Activated T-helper 17 cell treated with anti-CD3 and anti-CD28 coated beads, Interleukin-2, amount 50 U/mL, for 72 hours (primary cell): ENCODE measurements at places on chromosomes 6 and 20.

DNA sequence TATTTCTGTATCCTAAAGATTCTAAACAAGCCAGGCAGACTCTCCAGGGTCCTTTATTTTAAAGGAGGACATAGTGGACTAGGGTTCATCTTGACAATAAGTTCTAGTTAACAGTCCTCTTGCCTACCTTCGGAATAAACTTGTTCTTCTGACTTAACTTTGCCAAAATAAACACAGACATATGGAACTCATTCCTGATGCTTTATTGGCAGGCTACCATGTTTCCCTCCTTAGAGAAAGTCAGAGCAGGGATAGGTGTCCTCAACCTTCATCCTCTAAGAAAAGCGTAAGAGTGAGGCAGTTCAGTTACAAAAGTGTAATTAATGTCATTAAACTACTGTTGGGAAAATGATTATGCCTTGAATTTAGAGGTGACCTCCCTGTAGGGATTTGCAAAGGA lies 46.9 kb upstream of the NRSN1 start:
- H3K27me3 ChIP-seq: peaks cover 12% of the 10 kb centered on the region
- no peak overlapping the region for H3K27ac ChIP-seq
- H3K4me1 ChIP-seq: no peaks in the 10 kb centered on the region
- H3K36me3 ChIP-seq: no peaks in the 10 kb centered on the region
- no peak overlapping the region for H3K4me3 ChIP-seq

DNA sequence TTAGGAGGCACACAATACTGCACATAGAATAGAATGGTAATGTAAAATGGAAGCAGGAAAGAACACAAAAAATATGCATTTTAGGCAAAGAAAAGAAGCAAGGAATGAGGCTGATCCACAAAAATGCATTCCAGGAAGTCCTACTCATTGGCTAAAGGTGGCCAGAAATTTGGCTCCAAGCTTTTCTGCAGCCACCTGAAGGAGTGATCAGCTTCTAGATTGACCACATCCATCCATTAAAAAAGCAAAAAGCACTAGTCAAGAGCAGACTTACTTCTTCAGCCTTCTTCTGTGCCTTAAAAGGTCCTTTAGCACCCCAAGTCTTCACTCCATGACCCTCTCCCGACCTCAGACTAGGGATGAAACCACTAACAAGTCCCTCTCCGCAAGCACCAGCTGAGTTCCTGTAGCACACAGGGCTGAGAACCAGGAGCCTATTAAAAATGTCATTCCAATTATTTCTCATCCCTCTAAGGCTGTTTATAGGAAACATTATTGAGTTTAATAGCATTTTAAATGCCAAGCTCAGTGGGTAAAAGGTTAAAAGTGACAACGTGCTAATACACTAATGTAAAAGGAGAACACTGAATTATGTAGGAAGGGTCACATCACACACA lies 36.5 kb downstream of the TRAM2 start:
- no peak overlapping the region for H3K27ac ChIP-seq
- no peak overlapping the region for H3K4me3 ChIP-seq
- H3K27me3 ChIP-seq: no peaks in the 10 kb centered on the region
- no peaks in the 10 kb centered on the region for H3K36me3 ChIP-seq
- H3K4me1 ChIP-seq: peaks cover 20% of the 10 kb centered on the region

DNA sequence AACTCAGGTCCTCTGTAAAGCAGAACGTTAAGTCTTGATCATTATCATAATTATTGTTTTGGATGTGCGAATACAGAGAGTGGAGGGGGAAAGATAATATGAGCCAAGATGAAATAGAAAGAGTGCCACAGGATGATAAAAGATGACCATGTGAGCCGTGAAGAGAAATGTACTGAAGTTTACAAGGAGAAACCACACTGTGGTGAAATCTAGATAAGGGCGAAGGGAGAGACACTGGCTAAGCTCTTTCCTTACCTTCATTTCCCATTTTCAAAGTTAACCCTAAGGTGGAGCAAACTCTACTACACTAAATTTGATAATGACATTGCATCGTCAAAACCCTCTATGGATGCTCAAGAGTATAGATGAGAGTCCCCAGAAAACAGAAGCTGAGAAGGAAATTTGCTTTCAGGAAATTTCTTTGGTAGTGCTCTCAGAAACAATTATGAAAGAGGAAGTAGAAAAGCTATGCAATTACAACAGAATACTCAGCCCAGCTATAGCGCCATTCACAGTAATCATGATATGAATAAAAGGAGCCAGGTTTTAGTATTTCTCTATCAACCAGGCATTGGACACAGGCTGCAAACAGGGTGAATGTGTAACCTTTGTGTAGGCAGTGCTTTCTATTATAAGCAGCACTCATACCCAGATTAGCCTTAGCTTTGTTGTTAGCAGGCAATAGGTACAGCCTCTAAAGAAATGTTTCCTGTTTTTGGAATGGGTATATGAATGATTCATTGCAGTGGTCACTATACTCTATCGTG lies 1080.7 kb downstream of the GRIK2 start:
- no peak for ATAC-seq
- H3K4me3 ChIP-seq: no peak overlapping the region
- no peaks in the 10 kb centered on the region for H3K27me3 ChIP-seq
- no peaks in the 10 kb centered on the region for H3K4me1 ChIP-seq
- H3K36me3 ChIP-seq: no peaks in the 10 kb centered on the region

GRCh38 chr6:83369692-83370091 lies 61.2 kb downstream of the ME1 start:
- no peak overlapping the region for H3K4me3 ChIP-seq
- ATAC-seq: no peak
- no peaks in the 10 kb centered on the region for H3K27me3 ChIP-seq
- H3K36me3 ChIP-seq: no peaks in the 10 kb centered on the region

GRCh38 chr20:49612127-49612738 lies 44.3 kb upstream of the PTGIS start:
- peaks cover 13% of the 10 kb centered on the region for H3K4me1 ChIP-seq
- peaks cover 5% of the 10 kb centered on the region for H3K27me3 ChIP-seq
- no peaks in the 10 kb centered on the region for H3K36me3 ChIP-seq
- H3K27ac ChIP-seq: no peak overlapping the region

DNA sequence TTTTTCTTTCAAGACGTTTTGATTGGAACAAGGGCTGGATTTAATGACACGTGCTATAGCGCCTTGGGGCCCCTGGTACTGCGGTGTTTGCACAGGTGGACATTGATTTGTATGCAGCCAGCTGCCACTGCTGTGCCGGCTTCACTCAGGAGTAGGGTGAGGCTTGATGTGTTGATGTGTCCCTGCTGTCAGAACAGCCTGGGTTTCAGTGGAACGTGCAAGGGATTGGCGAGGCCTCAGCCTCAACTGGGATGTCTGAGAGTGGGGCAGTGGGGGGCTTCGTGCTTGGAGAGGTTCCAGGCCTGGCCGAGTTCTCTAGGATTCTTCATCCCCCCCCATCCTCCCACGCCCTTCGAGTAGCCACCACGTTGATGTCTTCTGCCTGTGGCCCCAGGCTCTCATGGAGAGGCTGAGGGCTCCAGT lies 23.0 kb downstream of the PYGB start:
- H3K36me3 ChIP-seq: peaks cover 51% of the 10 kb centered on the region
- no peak for ATAC-seq
- H3K27ac ChIP-seq: no peak overlapping the region
- no peaks in the 10 kb centered on the region for H3K27me3 ChIP-seq
- H3K4me3 ChIP-seq: no peak overlapping the region
- H3K4me1 ChIP-seq: no peaks in the 10 kb centered on the region

DNA sequence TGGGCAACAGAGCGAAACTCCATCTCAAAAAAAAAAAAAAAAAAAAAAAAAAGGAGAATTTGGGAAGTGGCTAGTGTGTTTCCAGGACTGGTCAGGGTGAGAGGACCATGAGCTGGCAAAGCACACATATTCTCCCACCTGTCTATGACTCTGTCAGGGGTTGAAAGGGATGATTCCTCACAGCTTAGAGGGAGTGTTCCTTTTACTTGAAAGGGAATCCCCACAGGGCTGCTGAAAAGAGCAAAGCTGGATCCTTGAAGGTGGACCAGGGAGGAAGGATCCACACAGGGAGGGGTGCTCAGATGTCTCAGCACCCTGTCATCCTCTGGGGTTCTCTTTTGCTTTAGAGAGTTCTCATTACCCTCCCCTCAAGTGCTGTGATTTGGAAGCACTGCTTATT lies 13.2 kb downstream of the MRAP2 start:
- no peaks in the 10 kb centered on the region for H3K4me1 ChIP-seq
- H3K27me3 ChIP-seq: peaks cover 17% of the 10 kb centered on the region
- H3K4me3 ChIP-seq: no peak overlapping the region
- no peaks in the 10 kb centered on the region for H3K36me3 ChIP-seq

GRCh38 chr6:17281100-17281496 lies at the start of gene RBM24:
RBM24 (plus strand) TSS chr6:17281361; CDS start chr6:17281582, 221 bp downstream.
- peaks cover 69% of the 10 kb centered on the region for H3K27me3 ChIP-seq
- H3K4me3 ChIP-seq: peak within 1 kb of the TSS; percentile 72
- H3K36me3 ChIP-seq: no peaks in the 10 kb centered on the region
- no peak within 1 kb of the TSS for H3K27ac ChIP-seq

- peaks cover 6% of the 10 kb centered on the region for H3K4me1 ChIP-seq
- H3K27ac ChIP-seq: no peak overlapping the region
- peaks cover 24% of the 10 kb centered on the region for H3K36me3 ChIP-seq
- H3K4me3 ChIP-seq: no peak overlapping the region
- no peaks in the 10 kb centered on the region for H3K27me3 ChIP-seq
Measured at GRCh38 chr6:20755631-20756030, 221.4 kb downstream of the CDKAL1 start.

DNA sequence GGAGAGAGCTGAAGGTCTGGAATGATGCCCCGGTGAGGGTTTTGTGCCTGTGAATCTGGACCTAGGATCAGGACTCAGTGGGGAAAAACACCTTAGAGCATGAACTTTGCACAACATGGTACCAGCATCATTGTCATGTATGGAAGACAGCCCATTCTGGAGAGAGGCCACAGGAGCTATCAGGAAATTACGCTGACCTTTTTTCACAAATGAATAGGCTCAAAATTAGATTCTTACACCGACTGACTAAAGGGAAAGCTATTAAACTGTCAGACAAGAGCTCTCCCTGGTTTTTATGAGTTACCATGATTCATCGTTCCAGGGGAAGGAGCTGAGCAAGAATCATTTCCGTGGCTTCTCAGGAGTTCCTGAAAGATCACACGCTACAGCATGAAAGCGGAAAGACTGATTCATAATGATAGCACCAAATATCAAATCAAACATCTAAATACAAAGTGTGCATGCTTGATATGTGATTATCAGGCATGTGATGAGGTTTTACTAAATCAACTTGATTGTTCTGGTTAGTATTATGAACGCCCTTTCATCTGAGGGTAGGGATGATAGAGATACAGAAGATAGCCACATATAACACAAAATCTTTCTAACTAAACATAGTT lies 224.9 kb upstream of the SMLR1 start:
- peak overlapping the region; percentile 88 for H3K27ac ChIP-seq
- no peaks in the 10 kb centered on the region for H3K36me3 ChIP-seq
- peaks cover 25% of the 10 kb centered on the region for H3K4me1 ChIP-seq
- no peaks in the 10 kb centered on the region for H3K27me3 ChIP-seq

- H3K4me1 ChIP-seq: no peaks in the 10 kb centered on the region
- no peak overlapping the region for H3K4me3 ChIP-seq
- ATAC-seq: no peak
- H3K36me3 ChIP-seq: no peaks in the 10 kb centered on the region
Measured at GRCh38 chr6:156582509-156582992, 194.6 kb upstream of the ARID1B start.
